MM.1S (cell line): ENCODE measurements at places on chromosomes 12 and 14.
A peak's percentile ranks its signal among the peaks of the same experiment; 100 is the strongest.

DNA sequence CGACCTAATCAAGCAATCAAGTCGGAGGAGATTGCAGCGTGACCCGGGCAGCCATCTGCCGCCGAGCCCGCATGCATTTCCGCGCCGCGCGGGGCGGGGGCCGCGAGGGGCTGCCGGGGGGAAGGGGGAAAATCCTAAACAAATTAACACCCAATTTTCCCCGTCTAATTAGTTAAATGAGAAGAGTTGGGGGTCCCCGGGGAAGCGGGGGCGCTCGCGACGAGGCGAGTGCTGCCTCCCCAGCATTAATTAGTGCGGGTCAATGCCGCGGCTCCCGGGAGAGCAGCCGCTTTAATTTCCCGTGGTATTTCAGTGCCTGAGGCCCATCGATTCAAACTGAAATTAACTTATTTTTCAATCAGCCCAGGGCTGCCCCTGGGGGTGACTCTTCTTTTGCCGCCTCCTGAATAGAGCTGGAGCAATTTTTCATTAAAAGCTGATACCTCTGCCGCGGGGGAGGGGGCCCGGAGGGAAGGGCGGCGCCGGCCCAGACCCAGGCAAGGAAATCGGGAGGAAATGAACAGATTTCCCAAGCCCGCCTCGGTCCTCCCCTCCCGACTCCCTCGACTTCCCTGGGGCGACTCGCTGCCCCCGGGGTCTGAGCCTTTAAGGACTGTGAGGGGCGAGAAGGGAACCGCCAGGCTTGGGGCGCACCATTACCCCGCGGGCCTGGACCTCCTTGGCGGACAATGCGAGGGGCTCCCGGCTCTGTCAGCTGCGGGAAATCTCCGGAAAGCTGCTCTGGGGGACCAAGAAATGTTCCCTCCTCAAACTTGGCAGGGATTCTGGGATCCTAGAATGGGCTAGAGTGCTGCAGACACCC lies 18.9 kb downstream of the VSX2 start:
- no peak for DNase-seq

GRCh38 chr12:117105902-117106301 lies 6.7 kb upstream of the TESC start:
- peak; percentile 95 for DNase-seq

GRCh38 chr12:96094201-96094600 lies 58.8 kb upstream of the LTA4H start:
- peak; percentile 46 for DNase-seq

DNA sequence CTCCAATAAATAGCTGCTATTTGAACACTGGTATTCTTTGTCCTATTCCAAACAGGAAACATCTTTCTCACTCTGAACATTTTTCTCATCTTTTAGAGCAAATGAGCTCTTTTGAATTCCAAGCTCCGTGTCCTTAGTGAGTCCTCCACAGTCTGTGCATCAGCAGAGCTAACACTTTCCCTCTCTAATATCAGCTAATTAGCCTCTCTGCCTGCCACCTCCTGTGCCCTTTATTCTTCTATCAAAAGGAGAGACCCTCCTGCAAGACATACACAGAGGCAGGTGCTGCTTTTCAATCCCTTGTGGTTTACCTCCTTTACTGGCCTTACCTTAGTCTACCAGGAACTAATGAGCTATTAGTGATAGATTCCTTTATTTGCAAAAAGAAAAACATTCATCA lies 178.5 kb downstream of the SLC35F4 start:
- no peak for DNase-seq

- DNase-seq = no peak
These were observed 1.1 kb upstream of the ATP23 start for GRCh38 chr12:57940052-57940914.

GRCh38 chr12:20438299-20438779 lies 70.0 kb downstream of the PDE3A start:
- DNase-seq = no peak

- DNase-seq = no peak
These were observed 20.5 kb downstream of the SARNP start for GRCh38 chr12:55797068-55797467.

GRCh38 chr12:62098132-62098531 lies 162.1 kb upstream of the USP15 start:
- DNase-seq = no peak

DNA sequence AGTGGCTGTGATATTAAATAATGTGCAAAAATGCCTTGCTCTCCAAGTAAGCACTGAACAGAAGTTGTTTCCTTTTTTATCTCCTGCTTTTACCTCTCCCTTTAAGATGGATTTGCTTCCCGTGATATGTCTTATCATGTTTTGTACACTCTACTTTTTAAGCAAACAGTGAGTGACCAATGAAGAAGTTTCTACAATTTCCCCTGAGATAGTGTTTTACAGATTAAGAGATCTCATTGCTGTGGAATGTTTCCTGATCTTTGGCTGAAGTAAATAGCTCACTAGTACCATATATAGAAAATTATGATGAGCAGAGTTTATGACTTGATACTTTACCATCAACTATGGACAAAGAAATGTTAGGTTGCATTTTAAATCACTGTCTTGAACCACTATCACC lies 184.8 kb upstream of the PDE3A start:
- DNase-seq = no peak

GRCh38 chr14:37650356-37651037 lies 55.1 kb downstream of the TTC6 start:
- DNase-seq = no peak

GRCh38 chr12:64173456-64173855 lies 48.6 kb downstream of the KICS2 start:
- no peak for DNase-seq

- peak; percentile 38 for DNase-seq
These were observed 76.6 kb upstream of the GZMB start for GRCh38 chr14:24710403-24711112.

- DNase-seq = no peak
These were observed 142.7 kb downstream of the EGLN3 start for GRCh38 chr14:33808187-33808586.

DNA sequence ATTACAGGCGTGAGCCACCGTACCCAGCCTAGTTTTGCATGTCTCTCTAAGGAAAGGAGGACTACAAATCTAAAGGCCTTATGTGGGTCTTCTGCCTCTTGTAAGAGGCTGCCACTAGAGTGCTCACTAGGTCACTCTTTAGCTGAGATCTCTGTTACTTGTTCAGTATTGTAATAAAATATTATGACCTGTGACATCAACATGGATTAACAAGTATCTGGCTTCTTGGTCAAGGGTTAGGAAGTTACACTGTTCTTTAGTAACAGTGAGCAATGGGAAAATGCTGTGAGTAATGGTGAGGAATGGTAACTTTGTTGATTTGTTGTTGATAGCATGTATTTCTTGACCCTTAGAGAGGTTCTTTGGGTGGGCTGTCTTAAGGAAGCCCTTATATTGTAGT lies 50.5 kb downstream of the ERC1 start:
- DNase-seq = no peak

- DNase-seq = no peak
These were observed 293.5 kb downstream of the SLC6A15 start for GRCh38 chr12:84619053-84619571.

DNA sequence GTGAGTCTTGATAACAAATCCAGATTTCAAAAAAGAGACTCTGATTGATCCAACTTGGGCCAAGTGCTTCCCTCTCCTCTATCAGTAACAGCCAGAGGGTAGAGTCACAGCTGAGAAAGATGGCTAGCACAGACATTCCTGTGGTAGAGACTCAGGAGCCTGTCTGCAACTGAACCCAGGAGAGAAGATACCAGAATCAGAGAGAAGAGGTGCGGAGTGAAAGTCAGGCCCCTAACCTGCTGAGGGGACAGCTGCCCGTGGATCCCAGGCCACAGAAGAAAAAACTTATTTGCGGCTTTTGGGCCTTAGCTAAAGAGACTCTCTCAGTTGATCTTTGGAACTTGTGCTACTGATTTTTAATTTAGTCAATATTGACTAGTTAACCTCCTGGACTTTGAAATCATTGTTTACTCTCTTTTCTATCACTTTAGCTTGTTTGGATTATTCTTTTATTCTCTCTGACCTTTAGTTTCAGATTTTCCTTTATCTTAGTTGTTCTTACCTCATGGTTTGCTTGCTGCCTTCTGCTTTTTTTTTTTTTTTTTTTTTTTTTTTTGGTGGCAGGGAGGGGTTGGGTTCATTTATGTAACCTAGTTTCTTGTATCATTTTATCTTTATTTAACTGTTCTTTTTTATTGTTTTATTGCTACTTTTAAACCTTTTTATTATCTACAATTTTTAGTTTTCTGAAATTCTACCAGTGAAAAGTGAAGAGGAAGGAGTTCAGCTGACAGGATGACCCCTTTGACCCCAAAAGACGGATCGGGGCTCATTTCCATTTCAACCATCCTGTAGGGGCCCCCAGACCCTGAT lies 154.9 kb upstream of the KRR1 start:
- no peak for DNase-seq

DNA sequence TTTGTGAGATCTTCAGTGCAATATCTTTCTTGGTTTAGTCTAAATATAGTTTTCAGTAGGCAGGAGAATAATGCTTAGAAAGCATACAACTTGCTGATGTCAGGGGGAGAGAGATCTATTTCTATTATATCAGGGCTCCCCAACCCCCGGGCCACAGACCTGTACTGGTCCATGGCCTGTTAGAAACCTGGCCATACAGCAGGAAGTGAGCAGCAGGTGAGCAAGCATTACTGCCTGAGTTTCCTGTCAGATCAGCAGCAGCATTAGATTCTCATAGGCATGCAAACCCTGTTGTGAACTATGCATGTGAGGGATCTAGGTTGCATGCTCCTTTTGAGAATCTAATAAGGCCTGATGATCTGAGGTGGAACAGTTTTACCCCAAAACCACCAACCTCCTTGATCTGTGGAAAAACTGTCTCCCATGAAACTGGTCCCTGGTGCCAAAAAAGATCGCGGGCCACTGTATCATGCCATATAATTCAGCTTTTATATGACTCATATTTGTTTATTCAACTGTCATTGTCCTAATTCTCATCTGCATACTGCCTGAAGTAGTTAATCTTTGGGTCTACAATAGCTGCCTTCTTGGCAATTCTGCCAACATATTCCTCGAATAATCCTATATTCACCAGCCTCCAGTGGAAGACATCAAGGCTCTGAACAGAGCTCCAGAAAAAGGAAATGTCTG lies 163.6 kb upstream of the DYRK2 start:
- peak; percentile 88 for DNase-seq

DNA sequence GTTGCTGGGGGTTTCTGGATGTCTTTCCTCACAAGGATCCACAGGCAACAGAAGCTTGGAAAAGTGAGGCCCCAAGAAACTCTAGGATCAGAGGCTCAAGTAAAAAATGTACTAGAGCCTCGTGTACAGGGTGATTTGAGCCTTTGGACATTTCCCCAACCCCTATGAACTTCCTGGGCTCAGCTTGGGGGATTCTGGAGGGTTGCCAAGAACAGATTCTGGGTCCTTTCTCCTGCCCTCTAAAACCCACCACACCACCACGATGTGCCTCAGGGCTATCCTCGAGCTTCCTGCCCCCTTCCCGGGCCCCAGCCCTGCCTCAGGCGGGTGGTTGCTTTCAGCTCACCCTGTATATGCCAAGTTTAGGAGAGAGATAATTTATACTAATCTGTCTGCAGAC lies 583 bp downstream of the FAM186B start:
- DNase-seq = no peak

GRCh38 chr12:54701940-54702592 lies 53.9 kb upstream of the DCD start:
- peak; percentile 67 for DNase-seq

GRCh38 chr14:105138551-105139111 lies 29.9 kb downstream of the JAG2 start:
- DNase-seq = no peak

GRCh38 chr14:100738269-100738691 lies 11.6 kb downstream of the DLK1 start:
- DNase-seq = no peak

DNA sequence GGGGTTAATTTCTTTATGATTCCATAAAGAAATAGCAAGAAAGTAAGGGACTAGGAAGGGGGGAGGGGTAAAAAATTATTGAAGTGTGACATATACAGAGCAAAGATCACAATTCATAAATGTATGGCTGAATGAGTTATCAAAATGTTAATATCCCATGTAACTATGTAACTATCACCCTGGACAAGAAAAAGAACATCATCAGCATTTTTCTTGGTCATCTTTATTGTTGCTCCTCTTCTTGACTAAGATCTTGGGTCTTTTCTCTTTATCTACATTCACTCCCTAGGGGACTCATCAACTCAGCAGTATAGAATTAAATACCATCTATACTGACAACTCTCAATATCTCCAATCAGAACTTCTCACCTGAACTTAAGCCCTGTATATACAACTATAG lies 57.5 kb downstream of the CAND1 start:
- no peak for DNase-seq

DNA sequence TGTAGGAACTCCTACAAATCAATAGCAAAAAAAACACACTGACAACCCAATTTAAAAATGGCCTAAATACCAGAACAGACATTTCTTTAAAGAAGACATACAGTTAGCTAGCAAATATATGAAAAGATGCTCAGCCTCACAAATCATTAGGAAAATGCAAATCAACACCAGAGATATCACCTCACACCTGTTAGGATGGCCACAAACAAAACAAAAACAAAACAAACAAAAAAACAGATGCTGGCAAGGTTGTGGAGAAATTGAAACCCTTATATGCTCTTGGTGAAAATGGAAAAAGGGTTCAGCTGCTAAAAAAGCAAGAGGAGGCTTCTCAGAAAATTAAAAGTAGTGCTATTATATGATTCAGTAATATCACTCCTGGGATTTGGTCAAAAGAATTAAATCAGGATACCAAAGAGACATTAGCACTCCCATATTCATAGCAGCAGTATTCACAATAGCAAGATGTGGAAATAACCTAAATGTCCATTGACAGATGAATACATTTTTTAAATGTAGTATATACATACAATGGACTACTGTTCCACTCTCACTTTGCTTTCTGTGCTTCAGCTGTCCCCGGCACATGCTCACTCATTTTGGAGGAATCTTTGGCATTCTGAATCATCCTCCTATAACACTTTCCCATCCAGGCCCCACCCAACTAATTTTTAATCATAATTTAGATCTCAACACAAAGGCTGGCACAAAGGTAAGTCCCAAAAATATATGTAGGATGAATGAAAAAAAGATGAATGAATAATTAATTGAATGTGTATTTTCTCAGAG lies 99.1 kb downstream of the SYT1 start:
- DNase-seq = no peak

- no peak for DNase-seq
These were observed 146.1 kb upstream of the FGD4 start for GRCh38 chr12:32253154-32253790.

GRCh38 chr14:55386037-55386808 lies 25.4 kb downstream of the ATG14 start:
- DNase-seq = no peak

- no peak for DNase-seq
These were observed 11.2 kb upstream of the PHETA1 start for GRCh38 chr12:111379942-111380554.

- no peak for DNase-seq
These were observed 8.2 kb upstream of the SERPINA11 start for GRCh38 chr14:94460631-94461416.

DNA sequence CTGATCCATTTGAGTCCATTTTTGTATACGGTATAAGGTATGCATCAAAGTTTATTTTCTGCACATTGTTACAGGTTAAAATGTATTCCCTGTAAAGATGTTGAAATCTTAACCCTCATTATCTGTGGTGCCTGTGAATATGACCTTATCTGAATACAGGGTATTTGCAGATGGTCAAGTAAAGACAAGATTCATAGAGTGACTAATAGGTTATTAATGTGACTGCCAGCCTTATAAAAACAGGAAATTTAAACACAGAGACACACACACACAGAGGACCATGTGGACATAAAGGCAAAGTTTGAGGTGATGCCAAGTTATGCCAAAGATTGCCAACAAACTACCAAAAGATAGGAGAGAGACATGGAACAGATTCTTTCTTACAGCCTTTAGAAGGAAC lies 347.2 kb upstream of the DCN start:
- no peak for DNase-seq

GRCh38 chr14:52124791-52125684 lies 56.2 kb upstream of the NID2 start:
- DNase-seq = no peak
